ENCODE measurements at places on chromosomes 6 and 20.

GRCh38 chr20:9038791-9039535 is 29.9 kb upstream of the PLCB4 start:
- no peak for DNase-seq

GRCh38 chr6:14739827-14740226 is 506.0 kb upstream of the JARID2 start:
- no peak for DNase-seq

- DNase-seq = peak; percentile 44
Observed at GRCh38 chr6:57242505-57242904, 20.4 kb upstream of the RAB23 start.

DNA sequence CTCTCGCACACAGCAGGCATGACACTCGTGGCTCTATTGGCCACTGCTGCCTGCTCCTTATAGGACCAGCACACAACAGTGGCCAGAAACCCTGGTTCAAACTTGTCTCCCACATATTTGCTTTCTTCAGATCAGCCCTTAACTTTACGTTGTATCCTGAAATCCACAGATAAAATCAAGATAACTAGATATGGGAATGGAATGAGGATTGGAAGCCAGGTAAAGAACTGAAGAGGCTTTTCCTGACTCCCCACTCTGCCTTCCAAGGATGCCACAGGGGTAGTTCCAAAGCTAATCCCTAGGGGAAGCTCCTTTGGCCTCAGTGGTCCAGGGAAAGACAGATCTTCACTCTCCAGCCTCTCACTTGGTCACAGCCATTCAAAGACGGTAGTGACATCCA is 86.5 kb downstream of the INSM1 start:
- DNase-seq = no peak

GRCh38 chr6:139510040-139510790 is 135.8 kb upstream of the CITED2 start:
- DNase-seq = no peak

GRCh38 chr6:52929321-52930164 is 20.0 kb upstream of the GSTA3 start:
- peak; percentile 30 for DNase-seq

GRCh38 chr6:154056536-154056935 is 17.5 kb downstream of the OPRM1 start:
- no peak for DNase-seq

- no peak for DNase-seq
Observed at GRCh38 chr20:2536560-2536986, at the start of gene TMC2. Gene TMC2 (plus strand): TSS chr20:2536573. CDS start chr20:2536622, 49 bp downstream.

DNA sequence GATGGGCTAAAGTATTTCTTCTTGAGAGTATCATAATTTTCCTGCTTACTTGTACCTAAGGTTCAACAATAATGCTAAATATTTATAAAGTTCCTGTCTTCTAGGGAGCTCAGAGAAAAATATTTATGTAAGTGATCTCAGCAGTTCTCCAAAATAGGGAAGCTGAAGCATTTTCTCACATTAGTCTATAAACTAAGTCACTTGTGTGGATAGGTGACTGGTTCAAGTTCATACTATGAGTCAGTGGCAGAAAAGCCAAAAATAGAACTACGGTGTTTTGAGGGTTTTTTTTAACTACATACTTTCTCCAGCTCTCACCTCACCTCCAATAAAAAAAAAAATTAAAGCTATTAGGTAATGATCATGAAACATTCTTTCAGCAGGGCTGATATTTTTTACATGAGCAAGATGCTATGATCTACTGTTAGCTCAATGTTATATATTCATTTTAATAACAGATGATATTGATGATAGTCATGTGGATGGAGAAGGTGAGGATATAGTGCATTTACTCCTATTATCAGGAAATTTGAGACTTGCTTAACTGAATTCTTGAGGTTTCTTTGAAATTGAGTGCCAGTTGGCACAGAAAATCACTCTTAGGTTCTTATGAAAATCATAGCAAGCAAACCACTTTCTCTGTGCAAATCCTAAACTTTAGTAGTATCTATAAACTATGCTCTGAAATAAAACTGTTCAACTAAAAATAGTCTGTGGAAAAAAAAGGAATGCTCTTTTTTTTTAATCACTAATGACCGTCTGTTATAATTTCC is 4.1 kb upstream of the MOXD1 start:
- no peak for DNase-seq

GRCh38 chr6:14676064-14676463 is 558.5 kb downstream of the CD83 start:
- DNase-seq = no peak

DNA sequence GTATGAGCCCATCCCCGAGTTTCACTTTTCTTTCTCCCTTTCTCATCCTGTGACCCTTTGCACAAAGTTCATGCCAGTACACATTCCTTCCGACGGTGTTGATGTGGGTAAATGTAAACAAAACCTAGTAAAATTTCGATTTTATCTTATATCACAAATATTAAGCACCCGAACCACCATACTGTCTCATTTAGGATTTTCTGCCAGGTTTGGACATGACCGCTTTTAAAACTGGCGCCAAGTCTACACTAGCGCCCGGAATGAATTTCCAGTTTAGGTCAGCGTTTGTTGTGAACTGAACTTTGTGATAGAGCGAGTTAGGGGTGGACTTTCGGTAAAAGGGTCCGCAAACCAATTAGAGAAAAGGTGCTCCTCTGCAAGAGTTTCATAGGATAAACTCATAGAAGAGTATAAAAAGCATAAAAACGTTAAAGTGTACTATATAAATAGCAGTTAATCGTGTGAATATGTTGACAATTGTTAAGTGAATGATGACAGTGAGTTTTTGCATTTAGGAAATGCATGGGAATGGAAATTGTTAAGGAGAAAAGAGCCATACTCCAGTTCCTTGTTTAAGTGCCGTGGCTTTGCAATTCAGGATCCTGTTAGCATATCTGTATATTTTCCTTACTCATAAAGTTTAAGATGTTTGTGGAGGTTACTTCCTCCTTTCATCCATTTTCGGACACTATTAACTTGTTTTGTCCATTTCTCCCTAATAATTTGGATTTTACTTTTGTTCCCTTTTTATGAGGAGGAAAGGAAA is 937 bp downstream of the AKAP7 start:
- no peak for DNase-seq

DNA sequence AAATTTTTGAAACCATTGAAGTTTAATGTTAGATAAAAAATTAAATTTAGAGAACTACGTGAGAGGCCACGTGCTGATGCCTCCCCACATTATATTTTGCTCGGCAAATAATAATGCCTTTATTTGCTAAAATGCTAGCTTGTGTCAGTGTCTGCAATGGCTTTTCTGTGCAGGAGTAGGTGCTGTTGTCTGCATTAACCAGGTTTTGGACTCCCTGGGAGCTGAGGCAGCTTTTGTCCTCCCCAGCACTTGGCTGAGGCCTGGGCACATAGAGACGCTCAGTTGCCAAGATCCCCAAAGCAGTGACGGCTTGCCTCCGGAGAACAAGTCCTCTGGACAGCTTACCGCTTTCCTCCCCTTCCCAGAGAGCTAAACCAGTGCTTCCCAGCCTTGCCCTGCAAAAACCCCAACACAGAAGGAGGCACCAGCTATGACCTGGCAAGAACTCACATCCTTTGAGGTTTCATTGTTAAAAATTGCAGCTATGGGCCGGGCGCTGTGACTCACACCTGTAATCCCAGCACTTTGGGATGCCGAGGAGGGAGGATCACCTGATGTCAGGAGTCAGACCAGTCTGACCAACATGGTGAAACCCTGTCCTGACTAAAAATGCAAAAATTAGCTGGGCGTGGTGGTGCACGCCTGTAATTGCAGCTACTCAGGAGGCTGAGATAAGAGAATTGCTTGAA is 59.9 kb downstream of the KAT14 start:
- DNase-seq = no peak

GRCh38 chr6:41722969-41723529 is 12.4 kb downstream of the TFEB start:
- no peak for DNase-seq

- no peak for DNase-seq
Observed at GRCh38 chr6:40743226-40743625, 156.1 kb upstream of the LRFN2 start.

- DNase-seq = no peak
Observed at GRCh38 chr6:29941471-29941870, 861 bp upstream of the HLA-A start.

- no peak for DNase-seq
Observed at GRCh38 chr20:63619505-63619904, 7.4 kb downstream of the GMEB2 start.

GRCh38 chr6:157770946-157771345 is 52.1 kb upstream of the SNX9 start:
- no peak for DNase-seq

DNA sequence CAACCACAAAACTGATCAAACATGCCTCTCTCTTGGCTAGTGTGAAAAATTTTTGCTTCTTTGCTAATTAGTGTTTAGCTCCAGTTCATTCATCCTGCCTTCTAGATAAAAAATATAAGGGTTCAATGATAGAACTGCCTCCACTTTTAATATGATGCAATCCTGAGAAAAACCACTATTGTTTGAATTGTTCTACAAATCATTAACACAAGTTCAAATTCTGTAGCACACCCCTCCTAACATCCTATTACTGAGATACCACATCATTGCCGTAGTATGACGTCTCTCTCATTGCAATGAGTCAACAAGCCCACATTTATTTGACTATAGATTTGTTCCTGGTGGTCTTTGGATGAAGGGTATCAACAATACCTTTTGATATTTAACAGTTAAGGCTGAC is 365.8 kb upstream of the OPRM1 start:
- no peak for DNase-seq

- DNase-seq = no peak
Observed at GRCh38 chr6:144331491-144331969, 46.4 kb downstream of the UTRN start.

- no peak for DNase-seq
Observed at GRCh38 chr6:146910611-146911010, 293.6 kb upstream of the STXBP5 start.

DNA sequence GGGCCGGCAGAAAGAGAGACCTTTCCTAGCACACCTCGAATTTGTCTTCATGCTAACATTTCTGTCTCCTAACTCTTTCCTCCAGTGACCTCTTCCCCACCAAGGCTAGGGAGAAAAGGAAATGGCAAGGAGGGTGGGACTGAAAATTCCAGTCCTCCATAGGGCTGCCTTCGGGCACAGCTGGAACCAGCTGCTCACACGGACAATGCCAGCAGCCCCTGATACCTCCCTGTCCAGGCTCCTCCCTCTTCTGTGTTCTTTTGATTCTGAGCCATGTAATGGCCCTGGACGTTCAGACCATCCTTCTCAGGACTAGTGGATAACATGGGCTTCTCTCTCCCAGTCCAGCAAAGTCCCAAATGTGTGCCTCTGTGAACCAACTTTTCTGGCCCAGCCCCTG is 29.1 kb upstream of the PHACTR3 start:
- DNase-seq = no peak

- no peak for DNase-seq
Observed at GRCh38 chr20:3231889-3232588, 7.0 kb downstream of the SLC4A11 start.

GRCh38 chr6:113076816-113077215 is 729.7 kb downstream of the RFPL4B start:
- DNase-seq = no peak

DNA sequence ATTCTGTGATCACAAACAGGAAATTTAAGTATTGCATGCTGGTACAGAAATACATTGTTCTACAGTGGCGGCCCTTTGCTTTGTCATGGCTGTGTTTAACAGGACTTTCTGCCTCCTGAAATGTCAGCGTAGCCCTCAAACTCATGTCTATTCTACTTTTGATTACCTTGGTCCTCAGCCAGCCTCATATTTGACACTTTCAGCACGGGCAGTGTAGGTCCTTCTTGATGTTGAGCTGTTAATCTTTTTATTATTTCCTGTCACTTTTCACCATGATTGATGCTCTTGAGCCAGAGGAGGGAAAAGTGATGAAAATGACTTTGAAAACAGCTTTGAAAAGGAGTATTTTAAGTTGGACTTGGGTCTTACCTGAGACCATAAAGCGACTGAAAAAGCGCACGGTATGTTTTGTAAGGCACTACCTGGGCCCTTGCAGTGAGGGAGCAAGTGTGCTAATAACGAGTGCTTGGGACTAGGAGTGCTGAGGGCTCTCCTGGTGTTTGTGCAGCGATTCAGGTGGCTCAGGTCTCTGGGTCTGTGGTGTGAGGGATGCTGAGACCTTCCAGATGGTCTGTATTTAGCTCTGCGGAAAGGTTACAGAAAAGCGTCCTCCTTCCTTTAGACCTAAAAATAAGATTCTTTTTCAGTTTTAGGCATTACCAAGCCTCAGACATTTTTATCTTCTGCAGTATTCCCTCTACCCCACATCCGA is 45.2 kb upstream of the RREB1 start:
- DNase-seq = no peak

DNA sequence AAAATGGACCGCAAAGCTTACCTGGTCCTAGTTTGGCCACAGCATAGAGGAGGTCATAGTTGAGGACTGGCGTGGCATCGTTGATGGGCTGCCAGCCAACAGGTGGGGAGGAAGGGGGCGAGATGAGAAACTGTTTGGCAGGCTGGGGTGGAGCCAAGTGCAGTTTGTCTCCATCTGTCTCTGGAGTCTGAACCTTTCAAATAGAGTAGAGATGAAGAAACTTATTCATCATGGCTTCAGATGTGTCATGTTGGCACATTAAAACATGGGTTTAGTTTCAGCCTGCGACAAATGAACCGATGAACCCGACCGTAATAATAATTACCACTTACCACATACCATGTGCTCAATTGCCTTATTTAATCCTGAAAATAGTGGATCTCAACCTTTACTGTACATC is 75.9 kb upstream of the ENPP5 start:
- no peak for DNase-seq

DNA sequence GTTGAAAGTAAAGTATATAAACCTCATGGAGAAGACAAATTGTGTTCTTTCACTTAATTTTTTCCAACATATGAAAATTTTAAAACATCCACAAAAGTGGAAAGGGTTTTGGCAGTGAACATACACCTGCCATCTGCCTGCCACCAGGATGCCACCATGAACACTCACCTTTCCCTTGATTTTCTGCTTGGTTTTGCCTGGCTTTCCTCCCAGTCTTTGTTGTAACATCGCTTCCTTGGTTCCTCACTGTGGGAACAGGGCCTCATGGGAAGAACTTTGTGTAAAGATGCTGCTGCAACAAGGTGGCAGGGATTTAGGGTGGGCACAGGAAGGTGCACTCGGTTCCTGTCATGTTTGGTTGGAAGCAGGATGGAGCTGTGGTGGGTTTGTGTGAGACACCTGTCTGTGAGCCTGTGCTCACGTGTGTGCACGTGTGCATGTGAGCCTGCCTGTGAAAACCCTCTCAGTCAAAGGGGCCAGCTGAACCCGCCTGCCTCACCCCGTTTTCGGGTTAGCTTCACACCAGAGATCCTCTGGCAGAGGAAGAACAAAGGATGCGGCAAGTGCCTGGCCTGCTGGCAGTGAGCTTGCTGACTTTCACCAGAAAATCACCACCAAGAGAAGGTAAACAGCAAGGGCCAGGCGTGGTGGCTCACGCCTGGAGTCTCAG is 11.0 kb upstream of the RBM38 start:
- no peak for DNase-seq

DNA sequence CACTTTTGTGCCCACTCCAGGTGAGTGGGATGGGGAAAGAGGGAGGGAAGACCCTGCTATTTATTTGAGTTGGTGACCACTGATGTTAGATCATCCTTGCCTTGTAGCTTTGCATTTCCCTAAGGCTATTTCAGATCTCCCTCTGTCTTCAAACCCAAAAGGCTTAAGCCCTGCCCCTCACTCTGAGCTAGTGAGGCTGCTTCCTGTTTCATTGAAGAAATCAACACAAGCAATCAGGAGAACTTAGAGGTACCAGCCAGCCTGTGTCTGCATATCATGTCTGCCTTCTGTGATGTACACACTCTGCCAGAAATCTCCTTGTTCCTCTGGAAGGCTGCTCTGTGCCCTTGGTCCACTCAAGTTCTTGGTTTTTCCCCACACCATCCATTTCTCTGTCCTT is 135.3 kb downstream of the ARID1B start:
- DNase-seq = no peak

- DNase-seq = no peak
Observed at GRCh38 chr6:38824243-38824894, 109.3 kb downstream of the DNAH8 start.

Data from HFF-Myc (cell line).